ENCODE measurements at places on chromosomes 16 and 17.
A peak's percentile ranks its signal among the peaks of the same experiment; 100 is the strongest.

DNA sequence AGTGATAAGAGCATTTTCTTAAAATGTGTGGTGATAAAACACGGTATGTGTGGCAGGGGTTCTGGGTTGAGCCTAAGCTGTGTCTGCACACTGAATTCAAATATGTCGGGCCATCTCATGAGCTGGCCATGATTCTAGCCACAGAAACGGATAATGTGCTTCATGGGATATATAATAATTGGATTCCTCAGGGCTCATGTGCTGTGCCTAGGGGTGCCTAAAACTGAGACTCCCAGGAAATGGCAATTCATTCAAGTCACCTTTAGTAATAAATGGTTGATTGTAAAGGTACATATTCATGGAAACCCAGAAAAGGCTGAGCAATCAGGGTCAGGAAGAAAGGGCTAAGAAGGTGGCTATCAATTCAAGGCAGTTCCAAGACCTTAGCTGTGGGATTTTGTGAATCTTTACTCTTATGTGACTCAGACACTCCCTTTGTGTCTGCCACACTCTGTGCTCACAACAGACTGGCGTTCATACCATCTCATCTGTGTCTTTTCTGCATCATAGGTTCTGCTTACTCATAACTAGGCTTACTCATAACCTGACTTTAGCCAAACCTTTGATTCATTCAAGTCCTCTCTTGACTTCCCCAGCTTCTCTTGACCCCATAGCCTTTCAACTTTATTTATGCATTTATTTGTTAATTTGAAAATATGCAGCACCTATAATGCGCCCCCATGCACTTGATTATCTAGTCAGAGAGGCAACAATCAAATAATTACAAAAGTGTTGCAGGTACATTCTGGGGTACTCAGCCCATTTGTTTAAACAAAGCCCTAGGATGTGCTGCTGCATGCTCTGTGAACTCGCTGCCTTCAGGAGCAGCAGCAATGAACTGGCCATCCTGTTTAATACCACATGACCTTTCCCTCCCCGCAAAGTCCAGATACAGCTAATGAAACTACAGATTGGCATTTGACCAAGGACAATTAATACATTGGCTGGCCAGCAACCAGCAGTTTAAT lies 28.4 kb upstream of the MED13 start:
- no peak for DNase-seq

- peak; percentile 51 for DNase-seq
Observed at GRCh38 chr16:30984669-30985400, at the start of gene HSD3B7. TSS of gene HSD3B7 (plus strand) at chr16:30985207. CDS start at chr16:30985659, 452 bp downstream.

DNA sequence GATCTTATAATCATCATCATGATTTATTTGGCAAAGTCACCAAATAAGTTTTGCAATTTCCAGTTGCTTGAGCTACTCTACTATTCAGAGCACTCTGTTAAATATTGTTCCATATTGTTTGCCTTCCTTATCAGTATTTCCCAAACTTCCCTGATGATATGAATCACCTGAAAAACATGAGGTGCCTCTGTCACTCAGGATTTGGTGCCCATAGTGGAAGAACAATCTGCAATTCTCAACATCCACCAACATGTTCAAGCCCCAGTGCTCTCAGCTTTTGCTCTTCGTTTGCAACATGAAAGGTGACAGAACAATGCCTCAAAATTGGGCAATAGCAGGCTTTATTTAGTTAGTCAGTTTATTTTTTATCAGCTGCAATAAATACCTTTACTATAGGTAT lies 28.6 kb upstream of the WSB1 start:
- DNase-seq = no peak

- no peak for DNase-seq
Observed at GRCh38 chr16:78448658-78449271, 349.3 kb downstream of the WWOX start.

DNA sequence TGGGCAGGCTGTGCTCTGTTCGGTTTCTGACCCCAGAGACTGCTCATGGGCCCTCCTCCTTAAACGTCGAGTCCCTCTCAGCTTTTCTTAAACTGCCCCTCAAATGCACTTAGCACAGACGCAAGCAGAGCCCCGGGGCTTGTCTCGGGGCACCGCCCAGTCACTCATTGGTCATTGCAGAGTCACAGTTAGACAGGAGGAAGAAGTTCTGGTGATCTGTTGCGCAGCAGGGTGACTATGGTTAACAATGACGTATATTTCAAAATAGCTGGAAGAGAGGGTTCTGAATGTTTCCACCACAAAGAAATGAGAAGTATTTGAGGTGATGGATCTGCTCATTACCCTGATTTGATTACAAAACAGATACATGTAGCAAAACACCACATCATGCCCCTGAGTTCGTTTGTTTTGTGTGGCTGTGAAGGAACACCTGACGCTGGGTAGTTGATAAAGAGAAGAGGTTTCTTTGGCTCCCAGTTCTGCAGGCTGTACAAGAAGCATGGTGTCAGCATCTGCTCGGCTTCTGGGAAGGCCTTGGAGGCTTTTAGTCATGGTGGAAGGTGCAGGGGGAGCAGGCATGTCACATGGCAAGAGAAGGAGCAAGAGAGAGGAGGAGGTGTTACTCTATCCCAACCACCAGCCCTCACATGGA lies 387.4 kb downstream of the CPPED1 start:
- no peak for DNase-seq

DNA sequence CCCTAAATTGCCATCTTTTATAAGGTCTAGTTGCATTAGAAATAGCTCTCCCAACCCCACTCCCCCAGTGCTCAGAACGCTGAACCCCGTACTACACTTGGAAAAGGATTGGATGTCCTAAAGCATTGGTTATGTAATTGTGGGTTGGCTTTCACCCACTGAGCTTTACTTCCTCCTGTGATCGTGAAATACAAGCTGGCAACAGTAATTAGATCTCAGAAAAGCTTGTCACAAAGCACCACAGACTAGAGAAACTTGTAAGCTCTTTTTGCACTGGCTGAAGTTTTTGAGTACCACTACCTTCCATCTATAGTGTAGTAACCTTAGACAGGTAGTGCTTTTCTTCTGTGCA lies 54.4 kb downstream of the SIAH1 start:
- DNase-seq = no peak

DNA sequence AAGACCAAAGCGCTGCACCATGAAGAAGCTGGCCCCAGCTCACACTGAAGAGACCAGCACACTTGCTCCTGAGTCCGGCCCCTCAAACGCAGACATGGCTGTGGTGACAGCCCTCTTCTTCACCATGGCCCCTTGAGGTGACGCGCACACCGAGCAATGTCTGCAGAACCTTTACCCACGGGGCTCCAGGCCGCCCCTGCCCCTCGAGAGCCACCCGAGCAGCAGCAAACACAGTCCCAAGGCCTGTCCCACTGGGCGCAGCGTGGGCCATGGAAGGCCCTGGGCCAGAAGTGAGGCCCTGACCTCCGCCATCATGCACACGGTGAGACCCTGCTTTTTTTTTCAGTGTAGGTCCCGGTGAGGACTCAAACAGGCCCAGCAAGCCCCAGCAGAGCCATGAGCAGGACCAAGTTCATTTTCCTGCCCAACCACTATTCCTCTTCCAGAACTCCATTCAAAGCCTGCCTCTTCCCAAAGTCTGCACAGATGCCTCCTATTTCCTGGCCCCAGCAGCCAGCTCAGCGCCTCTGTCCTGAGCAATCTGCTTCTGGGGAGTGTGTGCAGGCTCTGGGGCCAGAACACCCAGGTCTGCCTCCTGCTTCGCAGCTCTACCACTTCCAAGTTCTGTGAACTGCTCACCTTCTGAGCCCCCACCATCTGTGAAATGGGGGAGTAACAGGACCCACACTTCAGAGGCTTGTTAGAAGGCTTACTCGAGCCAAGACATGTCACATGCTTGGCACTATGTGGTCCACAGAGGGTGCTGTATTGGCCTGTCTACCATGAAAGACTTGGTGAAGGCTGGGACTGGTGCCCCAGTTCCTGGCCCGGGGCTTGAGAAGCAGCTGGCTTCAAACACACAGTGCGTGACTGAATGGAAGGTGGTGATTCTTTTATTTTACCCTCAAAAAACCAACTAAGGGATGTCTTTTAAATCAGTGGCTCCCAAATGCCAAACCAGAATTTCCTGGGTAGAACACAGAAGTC lies 35.7 kb upstream of the GSG1L start:
- DNase-seq = no peak

DNA sequence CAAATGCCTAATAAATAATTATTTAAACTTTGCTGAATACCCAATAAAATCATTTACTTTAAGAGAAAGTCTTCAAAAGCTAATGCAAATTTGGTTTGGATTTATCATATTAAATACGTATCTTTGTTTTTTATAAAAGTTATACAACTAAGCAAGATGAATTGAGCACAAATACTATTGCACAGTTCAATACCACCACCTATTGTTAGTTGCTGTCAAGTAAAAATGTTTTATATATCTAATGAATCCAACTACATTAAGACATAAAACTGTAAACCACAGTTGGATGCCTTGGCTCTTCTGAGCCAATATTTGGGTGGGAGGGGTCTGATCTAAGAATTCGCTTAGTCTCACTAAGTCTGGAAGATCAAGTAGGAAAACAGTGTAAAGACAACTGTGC lies 7.7 kb downstream of the FBXL20 start:
- no peak for DNase-seq

GRCh38 chr16:75626806-75627205 lies 3.7 kb upstream of the ADAT1 start:
- no peak for DNase-seq

DNA sequence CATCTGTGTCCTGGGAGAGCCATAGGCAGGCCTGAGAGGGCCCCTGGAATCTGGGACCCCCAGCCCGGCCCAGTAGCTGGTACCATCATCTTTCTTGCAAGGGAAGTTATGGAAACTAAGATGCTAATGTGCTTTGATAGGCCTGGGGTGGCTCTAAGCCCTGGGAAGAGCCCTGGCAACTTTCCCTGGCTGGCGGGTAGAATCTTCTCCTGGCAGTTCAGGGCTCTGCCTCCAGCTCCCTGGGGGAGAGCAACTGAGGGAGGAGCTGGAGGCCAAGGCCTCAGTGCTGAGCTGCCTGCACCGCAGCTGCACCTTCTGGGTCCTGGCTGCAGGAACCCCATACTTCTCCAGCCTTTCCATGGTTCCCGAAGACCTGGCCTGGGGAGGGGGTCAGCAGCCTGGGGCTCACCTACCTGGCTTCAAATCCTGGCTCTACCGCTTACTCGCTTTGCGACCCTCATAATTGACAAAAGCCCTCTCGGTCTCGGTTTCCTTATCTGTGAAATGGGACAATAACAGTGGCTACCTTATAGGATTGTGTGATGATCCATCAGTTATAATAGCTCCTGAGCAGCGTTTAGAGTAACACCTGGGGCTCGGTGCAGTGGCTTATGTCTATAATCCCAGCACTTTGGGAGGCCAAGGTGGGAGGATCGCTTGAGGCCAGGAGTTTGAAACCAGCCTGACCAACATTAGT lies 333.7 kb downstream of the SEC14L1 start:
- no peak for DNase-seq

DNA sequence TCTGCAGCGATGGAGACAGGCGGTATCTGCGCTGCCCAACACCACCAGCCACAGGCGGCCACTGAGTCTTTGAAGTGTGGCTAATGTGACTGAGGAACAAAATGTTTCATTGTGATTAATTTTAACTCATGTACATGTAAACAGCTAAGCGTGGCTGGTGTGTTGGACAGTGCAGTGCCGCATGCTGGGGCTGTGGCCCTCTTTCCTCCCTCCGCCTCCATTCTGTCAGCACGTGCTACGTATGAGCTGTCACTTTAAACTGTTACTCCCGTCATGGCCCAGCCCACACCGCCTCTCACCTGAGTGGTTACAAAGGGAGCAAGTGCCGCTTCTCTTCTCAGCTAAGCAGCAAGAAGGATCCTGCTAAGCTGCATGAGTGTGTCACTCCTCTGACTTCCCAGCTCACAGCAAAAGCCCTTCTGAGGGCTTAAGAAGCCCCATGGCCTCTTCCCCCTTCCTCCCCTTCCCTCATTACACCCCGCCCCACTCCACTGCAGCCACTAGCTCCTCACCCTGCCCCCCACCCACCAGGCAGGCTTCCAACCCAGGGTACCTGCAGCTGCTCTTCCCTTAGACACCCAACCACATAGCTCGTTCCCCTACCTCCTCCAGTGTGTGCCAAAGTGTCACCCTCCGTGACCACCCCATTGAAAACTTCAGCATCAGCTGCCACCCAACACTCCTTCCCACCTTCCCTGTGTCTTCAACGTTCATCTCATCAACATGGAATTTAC lies 15.0 kb downstream of the HASPIN start:
- DNase-seq = peak; percentile 21

GRCh38 chr16:57720142-57720575 lies 15.4 kb upstream of the KATNB1 start:
- no peak for DNase-seq

DNA sequence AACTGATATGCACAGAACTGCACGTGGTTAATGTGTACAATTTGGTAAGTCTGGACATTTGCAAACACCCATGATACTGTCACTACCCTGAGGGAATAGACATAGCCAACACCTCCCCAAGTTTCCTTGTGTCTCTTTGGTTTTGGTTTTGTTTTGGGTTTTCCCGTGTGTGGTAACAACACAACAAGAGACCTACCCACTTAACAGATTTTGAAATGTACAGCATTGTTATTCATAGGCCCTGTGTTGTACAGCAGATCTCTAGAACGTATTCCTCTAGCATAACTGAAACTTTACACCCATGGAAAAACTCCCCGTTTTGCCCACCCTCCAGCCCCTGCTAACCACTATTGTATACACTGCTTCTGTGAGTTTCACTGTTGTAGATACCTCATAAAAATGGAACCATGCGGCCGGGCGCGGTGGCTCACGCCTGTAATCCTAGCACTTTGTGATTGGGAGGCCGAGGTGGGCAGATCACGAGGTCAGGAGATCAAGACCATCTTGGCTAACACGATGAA lies 76.3 kb upstream of the TBC1D3K start:
- DNase-seq = no peak

DNA sequence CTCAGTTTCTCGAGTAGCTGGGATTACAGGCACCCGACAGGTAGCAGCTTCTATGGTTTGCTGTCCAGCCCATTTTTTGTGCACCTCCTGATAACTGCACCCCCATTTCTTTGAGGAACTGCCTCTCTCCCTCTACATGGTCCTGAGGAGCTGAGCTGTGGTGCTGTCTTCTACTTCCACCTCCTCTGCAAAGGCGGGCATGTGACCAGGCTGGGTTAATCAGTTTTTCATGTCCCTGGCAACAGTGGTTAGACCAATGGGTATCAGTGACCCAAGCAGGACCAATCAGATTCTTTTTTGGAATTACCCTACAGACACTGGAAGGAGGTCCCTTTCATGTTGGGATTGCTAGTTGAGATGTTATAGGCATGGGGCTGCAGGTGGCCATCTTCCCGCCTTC lies 41.3 kb downstream of the TBX21 start:
- no peak for DNase-seq

DNA sequence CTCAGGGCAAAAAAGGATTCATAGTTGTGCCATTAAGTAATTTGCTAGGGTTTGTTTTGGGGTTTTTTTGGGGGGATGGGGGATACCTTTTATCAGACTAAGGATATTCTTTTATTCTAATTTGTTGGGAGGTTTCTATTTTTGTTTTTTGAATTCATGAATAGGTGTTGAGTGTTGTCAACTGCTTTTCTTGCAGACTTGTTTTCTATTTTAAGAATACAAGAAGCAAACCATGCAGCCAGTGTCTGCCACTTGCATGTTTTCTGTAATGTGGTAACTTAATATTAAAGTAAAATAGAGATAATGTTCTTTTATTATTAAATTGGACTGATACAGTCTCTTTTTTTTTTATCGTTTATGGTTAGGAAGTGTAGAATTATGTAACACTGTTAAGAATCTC lies 49.5 kb downstream of the NFATC3 start:
- no peak for DNase-seq

GRCh38 chr17:74994440-74994839 lies 7.0 kb downstream of the CDR2L start:
- DNase-seq = no peak

- no peak for DNase-seq
Observed at GRCh38 chr17:58272367-58273280, 8.1 kb downstream of the MPO start.
